ENCODE measurements at places on chromosomes 7 and 10.

GRCh38 chr7:149748076-149748874 is 25.1 kb downstream of the ZNF467 start:
- DNase-seq, result no peak

GRCh38 chr7:45230611-45231165 is 73.1 kb downstream of the RAMP3 start:
- no peak for DNase-seq

DNA sequence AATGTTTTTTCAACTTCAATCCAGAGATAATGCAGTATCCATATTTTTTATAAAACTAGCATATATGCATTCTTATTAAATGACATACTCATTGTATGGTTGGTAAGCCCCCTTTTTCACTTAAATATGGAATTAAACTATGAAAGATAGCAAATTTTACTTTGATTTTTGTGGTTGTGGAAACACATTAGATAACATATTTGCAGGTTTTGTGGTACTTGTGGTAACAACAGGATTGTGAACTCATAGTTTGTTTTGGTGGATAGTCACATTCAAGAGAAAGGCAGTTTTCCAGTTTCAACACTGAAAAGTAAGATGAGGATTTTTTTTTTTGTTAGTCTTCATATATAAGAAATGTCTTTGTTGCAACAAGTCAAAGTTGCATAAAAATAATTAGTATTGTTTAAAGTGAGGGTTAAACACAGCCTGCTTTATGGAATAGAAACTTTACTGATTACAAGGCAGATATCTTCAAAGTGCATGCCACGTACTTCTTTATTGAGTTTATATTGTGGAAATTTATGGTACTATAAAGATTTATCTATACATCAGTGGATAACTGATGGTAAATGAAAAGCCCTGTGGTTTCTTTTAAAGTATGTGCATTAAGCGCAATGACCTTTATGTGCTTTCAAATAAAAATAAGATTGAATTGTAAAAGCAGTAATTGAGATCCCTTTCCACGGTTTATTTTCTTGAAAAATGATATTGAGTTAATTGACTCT is 39.7 kb upstream of the SEMA3D start:
- DNase-seq, result no peak

DNA sequence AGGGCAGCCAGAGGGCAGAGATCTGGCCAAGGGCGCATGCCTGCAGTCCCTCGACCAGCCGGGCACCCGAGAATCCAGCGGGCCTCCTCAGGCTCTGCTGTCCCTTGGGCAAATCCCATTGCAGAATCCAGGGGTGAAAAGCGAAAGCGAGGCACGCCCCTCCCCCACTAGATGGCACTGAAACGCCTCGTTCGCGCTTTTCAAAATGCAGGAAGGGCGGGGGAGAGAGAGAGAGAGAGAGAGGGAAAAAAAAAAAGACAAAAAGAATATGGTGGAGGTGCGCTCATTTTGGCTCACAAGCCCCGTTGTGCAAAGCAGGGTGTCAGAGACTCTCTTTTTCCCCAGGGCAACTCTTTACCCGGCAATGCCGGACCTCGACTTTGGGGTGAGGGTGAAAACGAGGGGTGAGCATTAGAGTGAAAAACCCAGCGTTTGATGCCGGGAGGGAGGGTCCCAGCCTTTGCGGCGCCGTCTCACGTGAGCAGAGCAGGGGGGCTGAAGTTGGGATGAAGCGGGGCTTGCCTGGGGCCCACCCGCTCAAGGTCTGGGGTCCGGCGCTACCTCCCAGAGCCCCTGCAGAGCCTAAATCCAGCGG is 2.5 kb upstream of the TMEM178B start:
- peak; percentile 66 for DNase-seq
